ENCODE measurements at places on chromosomes 6 and 20. TPM values are rescaled to one million over a fixed set of nuclear protein-coding genes. Genes with fewer than 3 reads are reported as not detected.

- no peaks in the 10 kb centered on the region for H3K4me1 ChIP-seq
- no peak for DNase-seq
- no peak overlapping the region for H3K4me3 ChIP-seq
- no peaks in the 10 kb centered on the region for H3K36me3 ChIP-seq
These were observed 3.2 kb downstream of the CD40 start for GRCh38 chr20:46121184-46121930.

DNA sequence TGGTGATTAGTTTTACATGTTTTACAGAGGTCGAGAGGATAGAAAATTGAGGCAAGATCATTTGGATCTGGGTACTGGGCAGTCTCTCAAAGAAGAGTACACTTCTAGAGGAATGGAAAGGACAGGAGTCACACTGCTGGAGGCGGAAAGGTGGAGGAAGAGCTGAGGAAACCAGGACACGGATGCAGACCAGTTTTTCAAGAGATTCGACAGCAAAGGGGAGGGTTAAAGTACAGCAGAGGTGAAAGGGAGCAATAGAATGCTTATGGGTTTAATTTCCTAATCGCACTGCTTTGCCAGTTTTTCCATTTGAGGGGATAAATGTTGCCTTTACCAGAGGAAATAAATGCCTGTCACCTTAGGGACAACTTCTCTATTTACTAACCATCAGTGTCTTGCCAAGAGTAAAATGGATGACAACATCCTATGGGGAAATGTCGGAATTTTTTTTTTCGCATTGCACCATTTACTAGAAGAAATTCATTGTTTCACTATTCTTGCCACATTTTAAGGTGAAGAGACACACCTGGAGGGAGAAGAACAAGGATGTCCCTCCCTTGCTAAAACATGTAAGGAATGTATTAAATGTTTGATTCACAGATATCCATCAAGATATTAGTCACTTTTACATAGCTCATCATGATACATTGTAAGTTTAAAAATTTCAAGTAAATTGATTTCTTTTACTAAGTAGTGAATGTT is 226.6 kb downstream of the COL12A1 start:
- DNase-seq: no peak
- no peaks in the 10 kb centered on the region for H3K4me1 ChIP-seq
- H3K27me3 ChIP-seq: no peaks in the 10 kb centered on the region

Gene GOPC
- total RNA-seq: 50.3 TPM

Gene TRIM10
- total RNA-seq: not detected

Gene SMIM29
- total RNA-seq: 8.1 TPM
